ENCODE measurements at places on chromosomes 4 and X.
A peak's percentile ranks its signal among the peaks of the same experiment; 100 is the strongest.

DNA sequence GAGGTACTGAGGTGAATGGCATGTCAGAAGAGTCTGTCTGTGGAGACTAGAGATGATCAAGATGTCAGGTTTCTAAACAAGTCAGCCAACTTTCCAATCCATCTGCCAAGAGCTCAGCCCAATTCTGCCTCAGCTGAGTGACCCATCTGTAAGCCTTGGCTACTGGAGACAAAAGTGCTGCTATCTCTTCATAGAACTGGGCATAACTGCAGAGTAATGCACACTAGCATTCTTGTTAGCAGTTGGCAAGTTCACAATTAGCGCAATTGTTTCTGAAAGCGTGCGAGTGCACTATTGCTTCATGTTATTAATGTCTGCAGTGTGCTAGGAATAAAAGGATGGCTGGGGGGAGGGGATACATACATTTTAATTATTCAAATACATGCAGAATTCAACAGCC is 32.9 kb upstream of the SH3D19 start:
- DNase-seq, result no peak

DNA sequence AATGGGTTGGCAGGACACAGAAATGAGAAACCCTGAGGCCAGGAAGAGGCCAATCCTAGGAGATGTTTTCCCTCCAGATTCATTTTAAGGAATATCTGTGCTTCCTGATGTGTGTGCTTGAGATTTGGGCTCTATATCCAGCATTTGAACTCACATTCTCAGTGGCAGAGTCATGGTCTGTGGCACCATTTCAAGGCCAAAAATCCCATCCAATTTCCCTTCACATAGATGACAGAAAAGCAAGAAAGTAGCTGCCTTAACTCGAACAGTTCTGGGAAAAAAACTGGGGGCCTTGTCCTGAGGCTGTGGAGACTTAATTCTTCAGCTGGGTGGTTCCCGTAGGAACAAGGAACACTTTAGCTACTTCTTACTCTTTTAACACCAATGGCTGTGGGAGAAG is 27.4 kb downstream of the TAF7L start:
- DNase-seq, result peak; percentile 16

- DNase-seq, result peak; percentile 41
These were observed 189.9 kb downstream of the PTTG2 start for GRCh38 chr4:38149997-38150671.

- no peak for DNase-seq
These were observed 22.4 kb downstream of the GAB1 start for GRCh38 chr4:143358923-143359643.

GRCh38 chrX:154030266-154030665 is 10.6 kb upstream of the IRAK1 start:
- no peak for DNase-seq

DNA sequence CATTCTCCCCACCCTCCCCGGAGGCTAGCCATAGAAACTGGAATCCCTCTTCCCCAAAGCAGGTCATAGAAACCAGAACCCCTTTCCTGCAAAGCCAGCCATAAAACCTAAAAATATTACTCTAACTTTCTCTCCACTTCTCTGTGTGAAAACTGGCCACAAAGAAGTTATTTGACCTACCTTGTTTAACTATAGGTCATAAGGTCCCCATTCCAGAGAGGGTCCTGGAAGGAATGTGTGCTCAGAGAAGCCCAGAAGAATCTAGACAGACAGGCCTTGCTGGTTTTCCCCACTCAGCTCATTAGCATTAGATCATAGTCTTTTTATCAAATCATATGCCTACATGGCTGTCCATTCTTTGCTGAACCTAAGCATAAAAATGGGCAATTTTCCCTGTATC is 52.8 kb upstream of the TEX13A start:
- DNase-seq, result no peak

- DNase-seq, result no peak
These were observed 67.5 kb downstream of the CAMK2D start for GRCh38 chr4:113694008-113694407.

DNA sequence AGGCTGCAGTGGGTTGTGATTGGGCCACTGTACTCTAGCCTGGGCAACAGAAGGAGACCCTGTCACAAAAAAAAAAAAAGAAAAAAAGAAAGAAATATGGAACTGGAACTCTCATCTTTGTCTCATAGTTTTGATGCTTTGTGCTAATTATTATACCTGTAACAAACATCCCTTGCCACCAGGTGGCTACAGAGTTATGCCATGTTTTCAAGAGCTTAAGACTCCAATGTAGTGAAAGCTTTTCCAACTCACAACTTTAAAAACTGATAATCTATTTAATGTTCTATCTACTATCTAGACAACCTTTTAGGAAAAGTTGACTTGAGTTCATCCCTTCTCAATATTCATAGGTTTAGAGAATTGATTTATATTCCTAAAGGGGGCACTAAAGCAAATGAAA is 42.4 kb downstream of the HTR2C start:
- peak; percentile 28 for DNase-seq

- no peak for DNase-seq
These were observed 10.5 kb upstream of the FGF16 start for GRCh38 chrX:77436682-77437081.

DNA sequence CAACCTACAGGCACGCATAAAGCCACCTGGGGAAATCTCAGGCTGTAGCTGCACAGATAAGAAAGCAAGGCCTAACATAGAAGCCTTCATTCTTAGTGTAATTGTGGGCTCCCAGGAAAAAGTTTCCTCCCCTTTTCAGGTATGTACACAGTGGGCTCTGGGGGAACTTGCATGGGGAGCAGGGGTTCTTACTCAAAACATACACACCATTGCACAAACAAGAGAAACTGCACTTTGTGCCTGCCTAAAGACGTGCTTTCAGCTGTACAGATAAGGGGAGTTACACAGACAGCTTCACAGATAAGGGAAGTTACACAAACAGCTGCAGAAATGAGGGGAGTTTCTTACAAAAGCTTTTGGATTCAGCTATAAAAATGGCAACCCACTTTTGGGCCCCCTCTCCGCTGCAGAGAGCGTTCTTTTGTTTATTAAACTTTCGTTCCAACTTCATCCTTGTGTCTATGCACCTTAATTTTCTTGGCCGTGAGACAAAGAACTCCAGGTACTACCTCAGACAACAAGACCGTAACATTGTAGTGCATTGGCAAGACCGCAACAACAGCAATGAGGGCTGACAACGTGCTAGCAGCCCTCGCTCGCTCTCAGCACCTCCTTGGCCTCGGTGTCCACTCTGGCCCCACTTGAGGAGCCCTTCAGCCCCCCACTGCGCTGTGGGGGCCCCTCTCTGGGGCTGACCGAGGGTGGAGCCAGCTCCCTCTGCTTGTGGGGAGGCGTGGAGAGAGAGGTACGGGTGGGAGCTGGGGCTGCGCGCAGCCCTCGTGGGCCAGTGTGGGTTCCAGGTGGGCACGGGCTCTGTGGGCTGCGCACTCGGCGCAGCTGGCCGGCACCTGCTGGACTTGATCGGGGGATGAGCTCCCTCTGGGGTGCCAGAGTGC is 317.5 kb downstream of the RAPGEF2 start:
- DNase-seq, result no peak

DNA sequence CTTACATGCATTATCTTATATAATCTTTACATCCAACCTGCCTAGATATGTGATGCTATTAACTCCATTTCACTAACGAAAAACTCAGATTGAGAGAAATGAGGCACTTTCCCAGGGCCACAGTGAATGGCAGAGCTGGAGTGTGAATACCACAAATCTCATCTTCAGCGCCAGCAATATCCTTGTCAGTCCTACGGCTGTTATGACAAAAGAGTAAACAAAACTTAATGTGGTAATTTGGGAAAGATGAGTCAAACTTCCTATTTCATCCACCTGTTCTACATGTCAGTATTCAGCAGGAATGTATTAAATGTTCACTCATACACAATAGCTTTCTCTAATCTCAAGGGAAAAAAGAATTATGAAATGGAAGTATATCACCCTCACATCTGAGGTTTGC is 56.9 kb downstream of the FAT1 start:
- no peak for DNase-seq

DNA sequence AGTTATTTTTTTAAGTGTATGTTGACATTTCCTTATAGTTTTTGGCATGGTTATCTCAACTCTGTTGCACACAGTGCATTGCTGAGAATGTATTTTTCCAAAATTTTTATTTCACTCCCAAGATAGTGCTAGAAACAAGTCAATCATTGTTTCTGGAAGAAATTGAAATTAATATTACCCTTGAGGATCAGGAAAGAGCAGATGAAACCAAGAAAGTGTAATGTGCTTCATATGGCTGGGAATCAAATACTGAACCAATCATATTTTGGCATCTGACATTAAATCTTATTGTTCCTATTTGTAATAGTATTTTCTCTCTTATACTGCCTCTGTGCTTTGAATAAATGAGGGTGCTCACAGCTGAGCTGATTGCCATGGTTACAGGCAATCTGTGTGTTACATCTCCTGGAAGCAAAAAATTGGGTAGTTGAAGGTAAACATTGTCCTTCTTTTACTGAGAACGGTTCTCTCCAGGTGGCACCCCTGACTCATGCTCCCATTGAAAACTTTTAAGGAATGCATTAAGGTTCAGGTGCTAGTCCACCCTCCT is 358.2 kb upstream of the NR3C2 start:
- DNase-seq, result no peak

GRCh38 chr4:139880841-139881240 is 215.2 kb downstream of the MGST2 start:
- DNase-seq, result no peak

DNA sequence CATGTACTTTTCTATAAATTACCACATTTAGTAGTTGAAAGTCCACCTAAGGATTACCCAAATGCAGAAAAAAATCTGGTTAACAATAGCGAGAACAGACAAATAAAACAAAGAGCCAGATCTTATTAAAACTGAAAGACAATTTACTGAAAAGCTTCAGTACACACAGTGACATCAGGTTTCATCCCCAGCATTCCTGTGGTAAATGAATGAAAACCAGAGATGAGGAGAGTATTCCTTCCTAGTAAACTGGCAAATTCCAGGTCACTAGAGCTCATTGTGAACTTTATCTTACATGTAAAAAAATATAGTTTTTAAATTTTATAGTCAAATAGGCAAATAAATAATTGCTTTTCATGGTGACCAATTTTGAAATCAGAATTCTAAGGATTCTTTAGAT is 1290.5 kb downstream of the ADGRL3 start:
- DNase-seq, result no peak

DNA sequence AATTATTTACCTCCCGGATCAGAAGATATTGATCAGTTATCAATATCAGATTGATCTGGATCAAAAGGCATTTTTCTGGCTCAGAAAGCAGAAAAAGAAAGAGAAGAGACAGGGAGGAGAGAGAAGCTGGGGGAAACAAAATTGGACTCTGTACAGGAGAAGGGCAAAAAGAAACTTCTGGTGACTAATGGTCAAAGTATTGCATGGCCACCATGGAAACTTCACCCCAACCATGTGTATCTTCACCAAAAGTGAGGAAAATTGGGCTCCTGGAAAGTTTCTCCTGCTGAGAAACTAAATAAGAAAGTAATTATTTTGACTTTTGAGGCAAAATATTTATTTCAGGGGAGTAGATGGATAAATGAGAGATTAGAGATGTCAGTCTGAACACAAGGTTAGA is 33.9 kb downstream of the RNF150 start:
- DNase-seq, result peak; percentile 52

DNA sequence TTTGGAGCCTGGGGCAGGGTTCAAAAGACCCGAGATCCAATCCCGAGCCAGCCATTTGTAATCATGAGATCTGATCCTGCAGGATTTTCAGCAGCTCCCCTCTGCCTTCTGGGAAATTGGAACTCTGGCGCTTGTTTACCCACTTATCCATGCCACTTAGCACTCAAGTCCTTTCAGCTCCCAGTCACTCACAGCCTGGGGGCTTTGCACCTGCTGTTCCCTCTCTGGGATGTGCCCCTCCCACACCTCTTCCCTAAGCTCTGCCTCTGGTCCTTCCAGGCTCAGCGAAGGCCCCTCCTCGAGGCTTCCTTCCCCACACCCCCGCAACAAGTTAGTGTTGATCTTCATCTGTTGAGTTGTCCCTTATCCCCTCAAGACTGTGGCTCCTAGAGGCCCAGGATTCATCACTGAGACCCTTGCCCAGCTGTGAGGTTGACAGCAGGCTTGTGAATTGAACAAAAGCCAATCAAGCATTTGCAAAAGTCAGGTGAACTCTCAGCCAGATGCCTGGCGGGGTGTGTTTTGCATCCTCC is 99.1 kb upstream of the AFAP1 start:
- no peak for DNase-seq

DNA sequence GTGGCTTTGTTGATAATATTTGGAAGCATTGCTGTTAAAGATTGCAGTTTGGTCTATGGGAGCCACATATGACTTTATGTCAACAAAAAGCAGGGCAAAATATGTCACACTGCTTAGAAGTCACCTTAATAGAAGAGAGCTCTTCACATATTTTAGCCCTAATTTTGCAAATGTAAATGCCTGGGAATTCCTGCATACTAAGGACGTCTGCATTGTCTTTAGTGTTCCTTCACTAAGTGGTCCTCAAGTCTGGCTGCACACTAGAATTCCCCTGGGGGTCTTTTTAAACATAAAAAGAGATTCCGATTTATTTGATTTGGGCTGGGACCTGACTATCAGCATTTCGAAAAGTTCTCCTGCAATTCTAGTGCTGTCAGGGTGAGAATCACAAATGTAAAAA is 495.1 kb upstream of the FAM241A start:
- DNase-seq, result no peak

DNA sequence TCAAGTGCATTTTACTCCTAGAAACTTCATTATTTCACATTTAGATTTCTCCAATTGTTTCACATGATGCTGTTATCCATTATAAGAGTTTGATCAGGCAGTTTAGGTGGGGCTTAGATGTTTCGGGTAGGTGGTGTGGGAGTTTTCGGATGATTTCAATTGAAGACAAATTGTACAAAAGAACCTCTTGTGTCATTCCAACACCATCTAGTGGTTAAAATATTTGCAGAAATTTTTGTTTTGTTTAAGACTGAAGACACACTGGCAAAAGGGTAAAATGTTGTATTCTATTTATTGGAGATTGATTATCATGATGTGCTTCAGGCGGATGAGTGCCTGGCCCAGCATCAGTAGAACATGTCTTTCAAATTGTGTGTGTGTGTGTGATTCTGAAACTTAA is 212.7 kb downstream of the SH3BGRL start:
- no peak for DNase-seq
